ENCODE measurements at places on chromosomes 6 and 20. TPM values are rescaled to one million over a fixed set of nuclear protein-coding genes. Genes with fewer than 3 reads are reported as not detected.

GRCh38 chr6:47168180-47168579 lies 126.0 kb upstream of the ADGRF1 start:
- DNase-seq, result no peak

DNA sequence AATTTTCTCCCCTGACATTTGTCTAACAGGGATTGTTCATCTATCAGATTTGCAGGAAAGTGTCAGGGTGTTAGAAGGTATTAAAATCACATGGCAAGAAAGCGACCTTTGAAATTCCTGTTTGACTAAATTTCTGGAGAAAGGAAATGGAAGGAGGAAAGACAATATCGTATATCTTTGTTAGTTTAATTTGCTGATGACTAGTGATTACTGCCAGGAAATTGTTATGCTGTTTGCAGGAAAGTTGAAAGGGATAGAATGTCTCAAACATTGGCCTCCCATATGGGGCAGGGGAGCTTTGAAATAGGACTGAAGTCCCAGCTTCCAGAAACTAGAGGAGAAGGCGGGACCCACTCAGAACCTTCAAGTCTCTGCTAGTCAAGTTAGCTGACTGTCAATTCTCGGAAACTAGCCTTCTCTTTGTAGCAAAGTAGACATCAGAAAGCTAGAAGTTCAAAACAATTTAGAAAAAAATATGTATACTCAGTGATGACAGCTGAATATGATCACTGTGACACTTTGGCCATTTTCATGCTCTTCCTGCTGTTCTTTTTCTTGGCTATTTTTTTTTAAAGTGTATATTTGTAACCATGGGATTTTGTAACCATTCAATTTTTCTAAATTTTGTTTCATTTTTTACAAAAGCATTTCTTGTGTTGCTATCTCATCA lies 53.4 kb upstream of the RALGAPA2 start:
- DNase-seq, result no peak

DNA sequence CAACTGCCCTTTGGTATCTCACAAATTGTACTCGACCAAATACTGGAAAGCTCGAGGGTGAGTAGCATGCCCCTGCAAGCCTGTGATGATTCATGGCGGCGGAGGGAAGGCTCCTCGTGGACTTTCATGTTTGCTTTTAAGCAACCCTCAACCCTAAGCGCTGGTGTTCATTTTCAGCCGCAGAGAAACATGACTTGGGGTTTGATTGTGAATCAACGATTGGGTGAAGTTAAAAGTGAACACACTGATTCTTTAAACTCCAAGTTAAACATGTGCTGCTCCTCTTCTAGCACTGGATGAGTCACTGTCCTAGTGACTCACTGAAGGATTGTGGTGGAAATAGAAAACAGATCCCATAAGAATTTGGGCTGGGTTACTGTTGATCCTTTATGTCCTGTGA lies 8.3 kb downstream of the CD109 start:
- DNase-seq, result no peak

- no peak for DNase-seq
Measured at GRCh38 chr6:12717356-12717755, 789 bp downstream of the PHACTR1 start.

DNA sequence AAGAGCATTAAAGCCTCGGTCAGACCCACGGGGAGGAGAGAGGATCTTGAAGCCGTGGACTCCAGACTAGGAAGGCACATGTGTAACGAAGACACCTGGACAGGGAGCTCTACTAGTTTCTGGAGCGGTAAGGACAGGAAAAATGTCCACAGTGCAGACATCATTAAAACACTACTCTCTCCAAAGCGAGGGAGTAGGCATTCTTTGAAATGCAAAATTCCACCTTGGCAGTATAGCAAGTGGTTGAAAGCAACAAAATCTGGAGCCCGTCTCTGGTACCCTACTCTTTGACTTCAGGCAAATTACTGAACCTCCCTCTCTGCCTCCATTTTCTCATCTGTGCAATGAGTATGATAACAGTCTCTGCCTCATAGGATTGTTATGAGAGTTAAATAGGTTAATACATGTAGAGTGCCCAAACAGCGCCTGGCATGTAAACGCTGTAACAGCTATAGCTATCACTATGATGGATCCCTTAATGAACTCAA lies 408 bp upstream of the CRIP3 start:
- DNase-seq, result no peak

DNA sequence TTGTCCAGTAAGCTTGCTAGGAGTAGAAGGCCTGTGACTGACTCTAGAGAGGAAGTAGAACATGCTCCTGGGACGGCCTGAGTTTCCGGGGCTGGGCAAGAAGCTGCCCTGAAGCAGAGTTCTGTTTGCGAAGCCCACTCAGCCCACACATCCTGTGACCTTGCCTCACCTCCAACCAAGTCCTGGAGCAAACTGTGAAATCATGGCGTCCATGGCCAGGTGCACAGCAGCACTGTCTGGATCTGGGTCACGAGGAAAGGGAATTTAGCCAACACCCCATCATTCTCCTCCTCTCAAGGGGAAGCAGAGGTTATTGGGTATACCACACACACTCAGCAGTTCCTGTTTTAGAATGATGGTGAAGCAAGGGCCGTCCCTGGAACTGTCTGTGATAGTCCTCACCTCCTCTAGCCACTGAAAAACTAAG lies 87.5 kb downstream of the CRYBG1 start:
- DNase-seq, result no peak

GRCh38 chr20:32329817-32330554 lies 28.1 kb upstream of the ASXL1 start:
- DNase-seq, result no peak

- DNase-seq, result no peak
Measured at GRCh38 chr20:19008497-19008896, 194.9 kb downstream of the SCP2D1 start.

DNA sequence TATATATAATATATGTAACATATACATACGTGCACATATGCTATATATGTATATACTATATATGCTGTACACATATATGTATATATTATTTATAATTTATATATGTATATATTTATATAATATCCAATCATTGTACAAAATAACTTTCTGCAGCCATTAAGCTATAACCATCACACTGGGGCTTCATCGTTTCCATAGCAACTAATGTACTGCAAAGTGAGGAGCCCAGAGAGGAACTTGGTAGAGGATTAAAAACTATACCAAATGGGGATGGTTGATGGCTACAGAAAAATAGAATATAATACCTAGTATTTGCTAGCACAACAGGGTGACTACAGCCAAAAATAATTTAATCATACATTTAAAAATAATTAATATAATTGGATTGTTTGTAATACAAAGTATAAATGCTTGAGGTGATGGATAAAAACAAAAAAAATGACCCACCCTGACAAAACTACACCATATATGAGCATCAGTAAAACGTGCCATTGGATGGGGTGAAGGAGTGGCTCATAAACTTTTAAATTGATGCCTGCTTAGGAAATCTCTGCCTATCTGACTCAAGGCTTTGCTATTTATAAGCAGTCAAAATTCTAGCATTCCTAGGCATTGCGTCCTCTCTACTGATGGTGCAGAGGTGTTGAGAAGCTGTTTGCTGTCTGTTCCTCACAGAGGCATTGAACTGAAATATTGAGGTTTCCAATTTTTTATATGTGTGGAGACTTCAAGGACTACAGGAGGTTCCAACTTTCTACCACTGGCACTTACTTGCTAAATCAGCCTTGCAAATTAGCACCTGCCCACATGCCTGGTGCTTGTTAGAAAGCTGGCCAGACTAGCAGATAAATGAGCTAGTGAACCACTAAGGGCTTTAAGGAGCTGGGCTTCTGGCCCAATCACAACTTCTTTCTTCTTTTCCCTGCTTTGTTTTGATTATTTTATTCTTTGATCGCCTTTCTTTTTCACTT lies 190.1 kb downstream of the SCP2D1 start:
- no peak for DNase-seq

GRCh38 chr6:3273707-3274521 lies 15.2 kb downstream of the PSMG4 start:
- no peak for DNase-seq

Gene PRRT1
- 0.54 TPM for total RNA-seq

Gene KIAA1755
- total RNA-seq, result not detected

Data from natural killer cell (primary cell).